ENCODE measurements at places on chromosomes 1 and 21.

DNA sequence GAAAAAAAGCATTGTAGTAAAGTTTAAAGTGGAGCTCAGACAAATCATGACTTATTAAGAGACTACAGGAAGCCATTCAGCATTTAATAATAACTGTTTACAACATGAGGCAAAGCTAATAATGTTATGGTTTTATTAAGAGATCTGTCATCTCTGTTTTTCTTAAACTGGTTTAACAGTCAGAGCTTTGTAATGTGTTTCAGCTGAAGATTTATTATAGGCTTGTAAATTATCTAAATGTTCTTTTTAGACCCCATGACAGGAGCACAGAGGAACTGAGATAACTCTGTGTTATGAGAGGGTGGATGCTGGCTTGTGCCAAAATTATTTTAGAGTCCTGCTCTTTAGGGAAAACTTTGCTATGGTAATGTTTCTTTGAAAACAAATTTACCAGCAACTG, 38.0 kb upstream of the RWDD3 start:
- no peak for DNase-seq

- no peak for DNase-seq
Measured at GRCh38 chr21:37877888-37878684, 38.2 kb downstream of the KCNJ6 start.

GRCh38 chr1:208184966-208185654, 59.1 kb downstream of the PLXNA2 start:
- DNase-seq, result no peak

- DNase-seq, result no peak
Measured at GRCh38 chr1:6960291-6960811, 175.1 kb downstream of the CAMTA1 start.

DNA sequence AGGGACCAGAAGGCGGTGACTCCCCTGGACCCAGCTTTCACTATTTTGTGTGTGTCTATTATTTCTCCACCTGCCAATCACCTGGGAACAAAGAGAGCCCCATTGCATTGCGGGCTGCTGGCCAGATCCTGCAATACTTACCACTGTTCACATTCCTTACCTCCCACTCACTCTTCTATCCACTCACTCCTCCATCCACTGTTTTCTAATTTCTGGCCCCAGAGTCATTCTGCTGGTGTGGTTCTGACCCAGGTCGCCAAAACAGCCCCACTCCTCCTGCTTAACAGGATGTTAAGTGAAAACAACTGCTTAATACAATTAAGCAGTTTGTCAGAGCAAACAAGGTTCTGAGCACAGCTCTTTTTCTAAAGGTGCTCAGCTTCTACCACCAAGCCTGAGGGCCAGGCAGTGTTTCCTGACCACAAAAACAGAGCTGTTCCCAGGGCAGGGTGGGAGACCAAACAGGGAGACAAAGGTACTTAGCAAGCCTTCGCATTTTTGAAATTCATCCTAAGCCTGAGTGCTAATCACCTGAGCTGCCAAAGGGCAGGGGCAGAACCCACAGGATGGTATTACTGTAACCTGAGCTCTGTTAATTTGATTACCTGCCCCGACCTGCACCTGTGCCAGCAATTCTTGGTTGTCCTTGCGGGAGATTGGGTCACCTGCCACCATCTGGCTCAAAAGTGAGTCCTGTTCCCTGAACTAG, 38.5 kb upstream of the EFCAB14 start:
- no peak for DNase-seq

DNA sequence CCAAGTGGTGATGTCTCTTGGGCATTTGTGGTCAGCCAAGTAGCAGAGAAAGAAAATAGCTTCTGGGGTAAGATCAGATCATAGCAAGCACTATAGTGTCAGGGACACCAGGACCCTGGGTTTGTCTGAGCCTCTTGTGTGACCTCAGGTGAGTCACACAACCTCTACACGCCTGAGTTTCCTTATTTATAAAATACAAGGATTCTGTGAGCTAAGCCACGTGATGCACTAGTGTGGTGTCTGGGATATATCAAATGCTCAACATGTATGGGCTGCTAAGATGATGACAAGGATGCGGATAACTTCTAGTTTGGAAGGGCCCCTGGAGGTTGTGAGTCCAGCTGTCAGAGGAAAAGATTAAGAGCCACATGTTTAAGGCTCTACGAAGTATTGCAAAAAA, 24.5 kb upstream of the ZNF436 start:
- no peak for DNase-seq

DNA sequence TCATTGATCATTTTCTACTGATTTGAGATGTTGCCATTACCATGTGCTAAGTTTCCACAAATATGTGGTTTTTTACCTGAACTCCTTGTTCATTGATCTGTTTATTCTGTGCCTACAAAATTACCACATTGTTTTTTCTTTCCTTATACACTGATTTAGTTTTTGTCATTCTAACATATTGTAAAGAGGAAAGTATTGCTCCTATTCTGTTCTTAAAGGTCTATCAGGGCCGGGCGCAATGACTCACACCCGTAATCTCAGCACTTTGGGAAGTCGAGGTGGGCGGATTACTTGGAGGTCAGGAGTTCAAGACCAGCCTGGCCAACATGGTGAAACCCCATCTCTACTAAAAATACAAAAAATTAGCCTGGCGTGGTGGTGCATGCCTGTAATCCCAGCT, 75.1 kb downstream of the CAMTA1 start:
- no peak for DNase-seq

GRCh38 chr1:159554696-159555095, 18.9 kb upstream of the OR10J5 start:
- DNase-seq, result no peak

- DNase-seq, result no peak
Measured at GRCh38 chr1:192140382-192140781, 17.9 kb upstream of the RGS18 start.

DNA sequence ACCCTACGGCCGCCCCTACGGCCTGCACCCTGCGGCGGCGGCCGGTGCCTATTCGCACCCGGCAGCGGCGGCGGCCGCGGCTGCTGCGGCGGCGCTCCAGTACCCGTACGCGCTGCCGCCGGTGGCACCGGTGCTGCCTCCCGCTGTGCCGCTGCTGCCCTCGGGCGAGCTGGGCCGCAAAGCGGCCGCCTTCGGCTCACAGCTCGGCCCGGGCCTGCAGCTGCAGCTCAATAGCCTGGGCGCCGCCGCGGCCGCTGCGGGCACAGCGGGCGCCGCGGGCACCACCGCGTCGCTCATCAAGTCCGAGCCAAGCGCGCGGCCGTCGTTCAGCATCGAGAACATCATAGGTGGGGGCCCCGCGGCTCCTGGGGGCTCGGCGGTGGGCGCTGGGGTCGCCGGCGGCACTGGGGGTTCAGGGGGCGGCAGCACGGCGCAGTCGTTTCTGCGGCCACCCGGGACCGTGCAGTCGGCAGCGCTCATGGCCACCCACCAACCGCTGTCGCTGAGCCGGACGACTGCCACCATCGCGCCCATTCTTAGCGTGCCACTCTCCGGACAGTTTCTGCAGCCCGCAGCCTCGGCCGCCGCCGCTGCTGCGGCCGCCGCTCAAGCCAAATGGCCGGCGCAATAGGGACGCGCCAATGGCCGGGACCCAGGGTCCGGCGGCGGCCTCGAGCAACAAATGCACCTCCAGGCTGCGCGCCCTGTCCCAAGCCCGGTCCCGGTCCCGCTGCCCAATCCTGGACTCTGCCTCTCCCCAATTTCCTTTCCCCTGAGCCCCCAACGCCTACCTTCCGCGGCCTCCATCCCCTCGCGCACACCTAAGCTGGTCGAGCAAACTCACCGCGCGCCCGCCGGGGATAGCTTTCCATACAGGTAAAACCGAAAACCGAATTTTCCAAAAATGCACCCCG, 1.8 kb downstream of the FOXD3 start:
- DNase-seq, result no peak

DNA sequence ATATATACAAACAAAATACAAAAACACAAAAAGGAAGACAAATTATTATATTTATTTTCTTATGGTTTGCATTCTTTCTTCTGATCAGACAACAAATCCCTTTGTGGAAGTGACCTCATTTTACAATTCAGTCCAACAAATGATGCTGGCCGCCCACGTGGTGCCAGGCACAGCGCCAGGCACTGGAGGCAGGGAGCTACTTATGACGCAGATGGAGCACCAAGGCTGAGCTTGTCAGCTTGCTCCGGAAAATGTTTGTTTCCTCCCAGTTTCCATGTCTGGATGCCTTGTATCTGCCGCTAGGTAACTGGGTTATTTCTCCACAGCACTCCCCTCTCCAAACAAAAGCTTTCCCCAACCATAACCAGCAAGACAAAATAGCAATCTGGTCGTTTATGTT, 30.7 kb upstream of the CD34 start:
- DNase-seq, result no peak

DNA sequence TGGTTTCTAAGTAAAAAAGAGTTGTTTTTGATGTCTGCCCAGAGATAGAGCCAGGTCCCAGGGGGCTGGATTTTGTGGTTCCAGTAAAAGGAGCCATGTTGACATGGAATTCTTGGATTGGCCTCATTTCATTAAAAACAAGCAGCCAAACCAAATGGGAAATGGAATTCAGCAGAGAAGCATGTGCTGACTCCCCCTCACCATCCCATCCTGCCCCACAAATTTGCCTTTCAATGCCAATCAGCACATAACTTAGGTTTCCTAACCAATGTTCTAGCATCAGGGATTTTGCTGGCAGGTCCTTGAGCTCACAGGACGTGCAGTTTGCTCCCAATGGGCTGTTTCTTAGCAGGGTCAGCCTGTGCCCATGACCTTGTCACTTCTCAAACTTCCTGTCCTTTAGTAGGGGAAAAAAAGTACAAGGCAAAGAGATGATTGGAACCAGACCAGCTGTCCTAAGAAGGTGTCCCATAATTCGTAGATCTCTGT, 101.5 kb upstream of the GADD45A start:
- DNase-seq, result no peak

DNA sequence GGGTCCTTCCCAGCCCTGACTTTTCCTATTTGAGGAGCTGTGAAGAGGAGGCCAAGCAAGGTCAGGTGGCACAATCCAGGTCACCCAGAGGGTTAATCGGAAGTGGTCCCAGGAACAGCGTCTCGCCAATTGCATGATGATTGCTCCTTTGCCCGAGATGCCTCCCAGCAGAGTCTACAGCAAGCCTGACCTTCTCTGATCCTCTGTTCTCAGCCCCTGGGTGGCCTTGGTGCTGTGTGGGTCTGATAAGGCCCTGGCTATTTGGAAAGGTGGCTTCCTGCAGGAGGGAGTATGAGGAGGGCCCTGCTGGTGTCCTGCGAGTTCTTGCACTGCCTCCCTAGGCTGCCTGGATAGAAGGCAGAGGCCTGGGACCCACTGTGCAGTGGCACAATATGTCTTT, 116.2 kb downstream of the FOXD2 start:
- DNase-seq, result no peak

Data from activated CD4-positive, alpha-beta T cell treated with anti-CD3 and anti-CD28 coated beads for 24 hours (primary cell).